ENCODE measurements at places on chromosomes 3 and 15.

DNA sequence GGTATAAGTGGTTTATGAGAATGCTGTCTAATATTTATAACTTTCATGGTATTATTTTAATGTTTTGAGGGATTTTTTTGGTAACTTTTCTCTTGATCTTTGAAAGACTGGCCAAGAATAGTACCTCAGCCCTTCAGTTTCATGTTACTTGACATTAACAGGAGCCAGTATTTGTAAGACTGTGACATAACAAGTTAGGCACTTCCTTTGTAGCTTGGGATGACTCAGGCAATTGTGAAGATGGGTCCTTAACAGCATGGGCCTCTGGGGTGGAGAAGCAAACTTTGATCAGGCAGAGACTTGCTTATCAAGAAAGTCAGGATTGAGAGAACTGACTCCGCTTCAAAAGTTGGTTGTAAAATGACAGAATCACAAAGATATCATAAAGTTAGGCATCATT is 9.5 kb downstream of the LRRC49 start:
- no peak for DNase-seq

DNA sequence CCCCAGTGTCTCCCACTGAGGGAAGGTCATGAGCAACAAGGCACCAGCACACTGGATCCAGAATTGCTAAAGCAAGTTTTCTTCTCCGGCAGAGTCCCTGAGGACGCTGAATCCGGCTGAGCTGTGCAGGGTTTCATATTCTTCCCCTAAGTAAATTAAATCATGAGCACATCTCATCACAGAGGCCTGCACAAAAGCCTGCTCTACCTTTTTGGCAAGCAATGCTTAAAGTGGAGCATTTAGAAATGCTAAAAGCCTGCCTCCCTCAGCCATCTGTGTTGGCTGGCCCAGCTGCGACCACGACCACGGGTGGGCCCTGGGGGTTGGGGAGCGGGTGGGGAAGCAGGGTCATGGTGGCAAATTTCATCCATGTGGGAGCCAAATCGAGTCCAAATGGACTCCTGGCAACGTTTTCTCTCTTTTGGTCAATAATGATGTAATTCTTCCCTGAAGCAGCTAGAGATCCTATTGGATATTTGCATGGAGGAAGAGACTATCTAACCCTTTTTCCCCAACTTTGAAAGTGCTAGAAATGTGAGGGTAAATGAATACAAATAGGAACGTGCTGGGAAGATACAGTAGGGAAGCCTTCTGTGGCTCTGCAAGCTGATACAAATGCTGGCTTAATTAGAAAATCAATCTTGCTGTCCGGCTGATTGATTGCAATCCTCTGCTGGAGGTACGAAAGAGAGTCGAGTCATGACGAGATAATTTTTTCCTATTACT is 532.8 kb upstream of the TBL1XR1 start:
- DNase-seq = no peak

DNA sequence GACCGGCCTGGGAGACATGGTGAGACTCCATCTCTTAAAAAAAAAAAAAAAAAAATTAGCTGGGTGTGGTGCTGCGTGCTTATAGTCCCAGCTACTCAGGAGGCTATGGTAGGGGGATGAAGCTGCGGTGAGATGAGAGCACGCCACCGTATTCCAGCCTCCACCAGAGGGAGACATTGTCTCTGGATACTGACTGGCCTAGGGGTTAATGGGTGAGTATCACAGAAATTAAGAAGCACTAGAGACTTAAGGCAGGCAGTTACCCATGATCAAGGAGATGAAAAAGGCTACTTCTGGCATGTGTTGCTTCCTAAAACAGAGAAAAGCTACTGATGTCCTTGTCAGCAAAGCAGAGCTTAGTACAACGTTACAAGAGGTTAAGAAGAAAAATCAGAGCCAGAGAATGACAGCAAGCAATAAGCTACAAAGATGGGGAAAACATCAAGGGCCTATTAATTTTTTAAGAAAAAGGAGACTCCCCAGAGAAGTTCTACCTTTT is 8.6 kb downstream of the TFRC start:
- DNase-seq = no peak

DNA sequence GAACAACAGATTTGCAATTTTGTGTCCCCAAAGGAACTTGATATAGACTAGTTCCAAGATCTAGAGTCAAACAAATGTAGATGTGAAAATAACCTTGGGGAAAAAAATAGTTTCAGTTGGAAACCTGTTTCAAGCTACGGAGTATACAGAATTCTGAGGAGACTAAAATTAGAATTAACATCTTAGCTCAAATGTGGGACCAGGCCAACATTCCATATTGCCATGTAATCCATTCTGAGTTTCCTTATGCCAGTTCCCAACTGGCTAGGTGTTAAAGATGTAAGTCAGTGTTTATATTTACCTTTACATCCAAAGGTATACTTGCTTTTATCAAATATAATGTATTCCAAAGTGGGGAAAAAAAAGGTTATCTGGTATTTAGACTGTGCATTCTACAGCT is 76.3 kb downstream of the UBE3A start:
- no peak for DNase-seq

DNA sequence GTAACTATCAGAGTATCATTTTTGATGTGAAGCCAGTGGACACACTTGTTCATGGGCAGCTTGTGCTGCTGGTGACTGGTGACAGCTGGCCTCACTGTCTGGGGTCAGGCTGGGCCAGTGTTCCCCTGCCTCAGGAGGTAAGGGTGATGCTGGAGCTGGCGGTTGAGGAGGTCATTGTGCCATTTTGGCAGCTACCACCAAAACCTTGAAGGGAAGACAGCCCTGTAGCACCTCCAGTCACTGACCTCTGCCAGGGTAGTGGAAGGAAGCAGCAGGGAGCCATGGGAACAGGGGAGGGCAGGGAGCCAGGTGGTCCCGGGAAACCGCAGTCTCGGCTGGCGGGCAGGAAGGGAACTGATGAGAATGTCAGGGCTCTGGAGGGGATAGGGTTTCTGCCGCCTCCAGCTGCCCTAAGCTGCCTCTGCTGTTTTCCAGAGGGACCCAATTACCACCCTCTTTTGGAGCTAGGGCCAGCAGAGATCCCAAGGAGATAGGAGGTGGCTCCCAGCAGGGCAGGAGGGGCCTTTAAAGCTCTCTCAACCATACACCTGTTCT is 24.8 kb downstream of the FOXL2NB start:
- no peak for DNase-seq

- no peak for DNase-seq
These were observed 242.6 kb upstream of the TPRG1 start for GRCh38 chr3:188929137-188929536.

DNA sequence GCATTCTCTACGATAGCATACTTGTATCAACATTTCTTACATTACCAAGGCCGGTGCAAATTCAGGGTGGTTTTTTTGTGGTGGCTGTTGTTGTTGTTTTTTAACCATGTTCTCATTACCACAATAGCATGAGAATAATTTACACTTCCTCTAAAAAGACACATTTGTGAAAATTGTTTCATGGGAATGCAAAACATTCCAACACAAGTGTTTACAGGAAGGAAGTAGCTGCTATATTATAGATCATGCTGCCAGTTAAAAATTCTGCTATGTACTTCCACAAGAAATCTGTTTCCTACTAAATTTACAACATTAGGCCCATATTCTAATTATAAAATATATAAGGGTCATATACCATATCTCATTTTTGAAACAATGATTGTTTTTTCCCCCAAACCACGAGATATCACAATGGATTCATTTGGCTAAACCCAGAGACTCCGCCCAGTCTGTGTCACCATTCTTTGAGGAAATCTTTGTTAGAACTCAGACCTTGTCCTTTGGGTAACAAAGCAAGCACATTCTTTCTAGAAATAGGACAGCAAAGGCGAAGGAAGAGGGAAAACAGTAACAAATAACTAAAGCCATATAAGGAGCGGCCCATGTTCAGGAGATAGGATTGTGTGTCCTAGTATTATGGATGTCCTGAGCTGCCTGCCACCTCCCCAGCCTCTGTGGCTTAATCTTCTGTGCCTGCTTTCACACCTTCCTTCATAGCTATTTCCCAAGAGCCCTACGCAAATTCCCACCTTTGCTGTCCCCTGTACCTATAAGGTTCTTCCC is 60.1 kb downstream of the UACA start:
- no peak for DNase-seq

DNA sequence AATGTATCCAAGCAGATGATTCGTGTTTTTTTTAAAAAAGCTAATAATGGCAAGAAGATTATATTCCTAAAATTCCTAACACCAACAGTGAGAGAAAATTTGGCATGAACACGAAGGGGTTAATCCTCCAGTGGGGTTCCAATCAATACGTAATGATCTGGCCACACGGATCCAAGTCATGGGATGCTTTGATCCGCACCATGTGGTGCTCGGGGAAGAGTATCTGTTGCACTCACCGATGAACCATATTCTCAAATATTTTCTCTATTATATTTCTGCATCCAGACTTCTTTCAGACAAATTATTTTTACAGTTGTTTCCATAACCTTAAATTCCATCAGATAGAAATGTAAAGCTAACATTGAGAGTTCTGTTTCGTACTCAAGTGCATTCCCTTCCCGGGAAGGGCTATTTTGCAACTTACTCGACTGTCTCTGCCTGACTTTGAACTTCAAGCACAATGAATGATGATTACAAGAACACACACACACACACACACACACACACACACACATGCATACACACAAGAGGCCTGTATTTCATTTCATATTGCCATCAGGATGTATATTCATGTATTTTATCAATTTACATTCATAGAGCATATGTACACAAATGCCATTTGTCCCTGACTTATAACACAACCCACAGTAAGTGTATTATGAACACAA is 567.2 kb downstream of the FOXP1 start:
- DNase-seq = no peak

DNA sequence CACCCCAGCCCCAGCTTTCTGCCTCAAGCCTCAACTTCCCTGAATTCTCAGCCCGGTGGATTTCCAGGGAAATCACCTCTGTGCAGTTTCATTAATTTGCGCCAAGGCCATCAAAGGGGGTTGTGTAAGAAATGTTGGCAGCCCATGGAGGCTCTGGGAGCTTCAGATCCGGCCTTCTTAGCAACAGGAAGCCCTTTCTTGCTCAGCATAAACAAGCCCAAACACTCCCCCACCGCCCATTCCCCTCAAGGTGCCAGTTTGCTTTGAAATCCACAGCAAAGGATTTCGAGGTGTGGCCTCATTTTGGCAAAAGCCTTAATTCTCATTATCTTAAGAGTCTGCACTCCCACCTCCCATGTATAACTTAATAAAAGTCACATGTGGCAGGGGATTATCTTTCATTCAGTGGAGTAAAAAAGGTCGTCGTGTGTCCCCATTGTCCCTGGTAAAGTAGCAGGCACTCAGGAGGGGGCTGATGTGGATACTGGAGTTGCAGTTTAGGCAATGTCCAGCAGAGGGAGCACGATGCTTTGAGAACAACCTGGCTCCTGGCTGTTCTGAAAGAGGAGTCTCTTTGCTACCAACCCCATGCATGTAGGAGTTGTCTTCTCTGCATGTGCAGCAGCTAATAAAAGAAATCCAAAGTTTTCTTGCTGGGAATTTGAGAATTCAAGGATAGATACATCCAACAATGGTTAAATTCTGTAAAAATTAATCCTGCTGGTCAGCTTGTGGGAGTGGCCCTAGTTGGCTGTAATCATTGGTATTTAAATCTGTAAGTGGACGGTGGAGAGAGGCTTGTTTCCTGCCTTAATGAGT is 39.5 kb downstream of the EBLN2 start:
- DNase-seq = peak; percentile 71

DNA sequence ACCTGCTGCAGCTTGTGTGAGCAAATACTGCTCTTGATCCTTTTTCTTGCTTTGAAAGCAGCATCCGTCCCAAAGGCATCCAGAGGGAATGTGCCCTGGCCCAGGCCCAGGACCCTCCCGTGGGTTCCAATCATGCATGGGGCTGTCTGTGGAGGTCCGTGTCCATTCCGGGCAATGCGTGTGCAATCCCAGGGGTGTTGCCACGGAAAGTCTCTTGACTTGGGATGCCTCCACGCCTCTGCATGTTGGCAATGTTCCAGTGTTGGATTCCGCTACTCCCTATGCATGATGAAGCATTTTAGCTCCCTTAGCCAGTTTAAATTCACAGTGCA is 105.7 kb downstream of the SNRPN start:
- no peak for DNase-seq

DNA sequence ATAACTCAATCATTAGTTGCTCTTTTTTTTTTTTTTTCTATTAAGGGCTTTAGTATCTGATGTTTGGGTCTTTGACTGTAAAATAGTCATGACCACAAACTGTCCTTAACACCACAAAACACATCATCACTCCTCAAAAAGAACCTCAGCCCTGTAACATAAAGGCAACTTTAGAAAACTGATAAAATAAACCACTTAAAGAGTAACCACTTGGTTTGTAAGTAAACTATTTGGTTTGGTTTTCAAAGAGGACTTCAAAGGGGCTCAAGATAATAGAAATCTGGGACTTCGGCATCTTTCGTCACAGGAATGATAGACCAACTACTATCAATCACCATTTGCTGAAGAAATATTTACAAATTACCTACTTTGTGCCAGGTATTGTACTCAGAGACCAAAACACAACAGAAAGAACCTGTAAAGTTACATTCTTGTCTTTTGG is 167.8 kb downstream of the FOXP1 start:
- DNase-seq = no peak

All from stimulated activated CD8-positive, alpha-beta memory T cell treated with anti-CD3 and anti-CD28 coated beads, Interleukin-2, amount 100 ng/mL, for 48 hours (primary cell).